Stimulated activated effector memory CD8-positive, alpha-beta T cell treated with anti-CD3 and anti-CD28 coated beads, Interleukin-12 subunit alpha, Interleukin-12 subunit beta, amount 100 ng/mL, for 72 hours (primary cell): ENCODE measurements at places on chromosomes 7 and 10.

DNA sequence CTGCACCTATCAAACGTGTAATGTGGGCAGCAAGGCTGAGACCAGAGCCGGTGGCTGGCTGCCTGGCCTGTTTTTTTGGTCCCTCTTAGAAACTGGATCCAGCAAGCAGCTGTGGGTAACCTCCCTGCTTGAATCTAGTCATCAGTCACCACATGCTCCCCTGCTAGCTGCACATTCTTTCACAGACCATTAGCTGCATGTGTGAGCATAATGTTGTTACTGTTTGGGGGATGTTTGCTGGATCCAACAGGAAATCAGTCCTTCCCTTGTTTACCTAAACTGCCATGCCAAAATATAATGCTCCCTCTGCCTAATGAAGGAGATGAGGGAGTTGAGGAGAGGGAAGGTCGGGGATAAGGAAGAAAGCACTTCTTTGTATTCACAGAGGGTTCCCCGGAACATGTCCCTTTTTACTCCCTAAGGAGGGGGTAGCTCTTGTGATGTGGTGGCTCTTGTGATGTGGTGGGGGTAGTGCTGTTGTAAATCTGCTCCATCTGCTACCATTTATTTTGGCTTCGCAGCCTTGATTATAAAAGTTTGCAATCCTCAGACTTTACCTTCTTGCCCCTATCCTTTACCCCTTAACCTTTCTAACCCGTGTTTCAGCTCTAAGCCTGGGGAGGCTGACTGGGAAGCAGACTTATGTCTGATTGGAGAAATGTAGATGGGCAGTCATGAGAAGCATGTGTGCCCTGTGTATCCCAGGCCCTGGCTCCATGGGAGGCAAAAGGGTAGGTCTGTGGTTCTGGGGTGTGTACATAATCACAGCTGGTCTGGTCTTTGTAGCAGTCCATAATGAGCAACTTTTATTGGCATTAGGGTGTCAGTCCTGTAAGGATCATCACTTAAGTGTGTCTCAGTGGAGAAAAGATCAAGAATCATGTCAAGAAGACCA, 20.8 kb downstream of the LOXL4 start:
- peak; percentile 40 for DNase-seq

DNA sequence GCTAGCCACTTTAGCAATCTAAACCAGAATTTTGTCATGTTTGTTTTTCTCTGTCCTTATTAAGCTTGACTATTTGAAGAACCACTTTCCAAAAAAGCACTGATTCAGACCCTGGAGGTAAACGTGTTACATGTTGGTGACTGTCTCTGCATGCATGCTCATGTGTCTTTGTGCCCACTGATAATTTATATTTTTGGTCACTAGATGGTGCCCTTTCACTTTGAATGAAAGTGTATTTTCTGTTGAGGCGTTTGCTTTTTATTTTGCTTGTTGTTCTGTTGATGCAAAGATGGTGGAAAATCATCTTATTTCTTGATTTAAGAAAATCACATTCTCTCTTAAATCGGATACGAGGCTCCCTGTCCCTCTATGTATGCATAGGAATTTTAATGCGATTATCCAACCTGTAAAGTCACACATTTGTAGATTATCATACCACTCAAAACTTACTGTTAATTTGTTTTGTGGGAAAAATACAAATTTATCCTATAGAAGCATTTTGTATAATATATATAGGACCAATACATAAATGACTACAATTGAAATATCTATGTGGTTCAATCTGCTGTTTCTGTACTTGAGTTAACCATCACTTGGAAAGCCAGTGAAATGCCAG, 269.3 kb downstream of the BICC1 start:
- no peak for DNase-seq

- DNase-seq = no peak
These were observed 6.7 kb upstream of the COA1 start for GRCh38 chr7:43735802-43736603.

- DNase-seq = peak; percentile 51
These were observed 25.7 kb downstream of the IKZF1 start for GRCh38 chr7:50330254-50330653.

GRCh38 chr7:79282070-79282694, 171.3 kb downstream of the MAGI2 start:
- no peak for DNase-seq

DNA sequence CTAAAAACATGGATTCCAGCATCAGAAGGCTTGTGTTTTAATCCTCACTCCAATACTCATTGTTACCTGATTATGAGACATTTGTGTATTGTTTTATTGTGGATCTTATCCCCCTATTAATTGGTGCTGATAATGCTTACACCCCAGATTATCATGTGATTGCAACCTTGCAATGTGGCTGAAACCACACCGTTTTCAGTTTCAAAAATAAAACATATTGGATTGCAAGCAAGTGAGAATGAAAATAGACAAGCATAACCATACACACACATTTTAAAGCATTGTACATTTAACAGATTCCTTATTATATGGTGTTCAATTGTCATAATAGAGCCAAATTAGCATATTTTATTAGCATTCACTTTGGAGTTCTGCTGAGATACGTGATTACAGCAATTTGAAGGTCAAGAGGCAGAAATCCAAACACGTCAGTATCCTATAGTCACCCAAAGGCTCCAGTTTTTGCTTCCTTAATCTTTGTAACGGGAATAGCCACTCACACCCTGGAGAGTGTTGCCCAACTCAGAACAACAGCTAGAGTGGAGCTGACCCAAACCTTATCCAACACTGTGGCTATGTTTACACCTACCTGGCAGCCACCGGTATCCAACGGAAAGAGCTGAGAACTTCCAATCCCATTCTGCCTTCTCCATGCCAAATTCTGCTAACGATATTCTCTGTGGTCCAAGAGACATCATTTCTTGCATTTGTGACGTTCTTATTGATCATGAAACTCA, 317.1 kb upstream of the KLF6 start:
- no peak for DNase-seq

GRCh38 chr10:122463466-122464249, 2.3 kb downstream of the HTRA1 start:
- DNase-seq = no peak

DNA sequence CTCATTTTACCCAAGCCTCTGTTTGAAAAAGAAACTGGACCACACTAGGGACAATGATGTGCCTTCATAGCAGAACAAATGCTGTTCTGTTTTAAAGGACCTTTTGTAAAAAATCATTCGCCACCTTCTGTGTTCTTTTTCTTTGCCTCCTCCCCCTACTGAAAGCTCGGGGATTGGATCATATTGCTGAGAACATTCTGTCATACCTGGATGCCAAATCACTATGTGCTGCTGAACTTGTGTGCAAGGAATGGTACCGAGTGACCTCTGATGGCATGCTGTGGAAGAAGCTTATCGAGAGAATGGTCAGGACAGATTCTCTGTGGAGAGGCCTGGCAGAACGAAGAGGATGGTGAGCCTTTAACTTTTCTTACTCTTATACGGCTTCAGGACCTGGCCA, 62.2 kb downstream of the POLL start:
- no peak for DNase-seq

- no peak for DNase-seq
These were observed 37.0 kb upstream of the GLI3 start for GRCh38 chr7:42274053-42274452.

- DNase-seq = no peak
These were observed 46.8 kb downstream of the PTTG1IP2 start for GRCh38 chr7:90516257-90516656.

- DNase-seq = no peak
These were observed 9.6 kb upstream of the SRI start for GRCh38 chr7:88229302-88229995.

DNA sequence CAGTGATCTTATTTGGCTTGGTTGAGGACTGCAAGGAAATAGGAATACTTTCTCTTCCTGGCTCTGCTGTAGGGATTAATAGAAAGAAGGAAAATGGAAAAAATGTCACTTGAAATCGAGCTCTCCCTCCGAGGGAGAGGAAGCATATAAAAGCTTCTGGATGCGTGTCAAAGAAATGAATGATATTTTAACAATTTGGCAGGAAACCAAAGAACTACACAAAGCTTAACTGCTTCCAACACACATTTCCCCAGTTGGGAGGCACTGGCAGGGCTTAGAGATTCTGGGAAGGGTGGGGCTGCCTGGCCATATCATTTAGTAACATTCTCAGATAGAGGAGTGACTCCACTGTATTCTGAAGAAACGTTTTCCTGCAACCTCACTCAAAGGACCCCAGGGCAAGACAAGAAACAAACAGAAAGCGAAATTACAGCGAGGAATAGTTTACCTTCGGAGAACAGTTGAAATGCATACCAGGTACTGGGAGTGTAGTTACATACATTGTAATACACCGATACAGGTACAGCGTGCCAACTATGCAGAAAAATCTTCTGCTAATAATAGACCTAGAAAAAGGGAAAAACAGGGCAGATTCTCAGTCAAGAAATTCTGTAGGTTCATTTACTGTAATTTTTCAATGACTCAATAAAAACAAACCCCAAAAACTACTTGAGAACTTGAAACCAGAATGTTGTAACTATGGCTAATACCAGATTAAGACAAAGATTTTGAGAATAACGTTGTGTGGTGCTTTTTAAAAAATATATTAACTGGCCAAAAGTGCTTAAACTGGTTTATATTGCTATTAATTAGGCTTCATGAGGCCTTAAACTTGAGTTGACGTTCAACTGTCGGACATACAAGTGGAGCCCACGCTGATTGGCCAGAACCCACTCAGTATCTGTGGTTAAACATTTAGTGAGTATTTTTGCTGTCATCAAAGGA, 75.7 kb upstream of the ASAH2 start:
- DNase-seq = no peak

DNA sequence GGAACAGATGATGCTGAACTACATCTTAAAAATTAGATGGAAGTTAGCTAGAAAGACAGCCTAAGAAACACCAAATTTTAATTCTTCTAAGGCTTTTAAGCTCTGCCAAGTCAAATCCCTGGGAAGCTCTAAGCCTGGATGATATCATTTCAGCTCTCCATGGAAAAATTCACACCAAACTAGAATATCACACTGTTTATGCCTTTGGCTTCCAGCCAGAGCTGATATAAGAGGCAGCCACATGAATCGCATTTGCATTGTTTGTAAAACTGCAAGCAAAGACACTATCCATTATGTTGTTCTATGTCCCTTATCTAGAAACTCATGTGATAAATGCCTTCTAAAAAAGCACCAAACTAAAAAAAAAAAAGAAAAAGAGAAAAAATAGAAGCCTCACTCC, 430.4 kb downstream of the GRID1 start:
- no peak for DNase-seq

- DNase-seq = no peak
These were observed 50.9 kb upstream of the UNC5B start for GRCh38 chr10:71161425-71161824.

DNA sequence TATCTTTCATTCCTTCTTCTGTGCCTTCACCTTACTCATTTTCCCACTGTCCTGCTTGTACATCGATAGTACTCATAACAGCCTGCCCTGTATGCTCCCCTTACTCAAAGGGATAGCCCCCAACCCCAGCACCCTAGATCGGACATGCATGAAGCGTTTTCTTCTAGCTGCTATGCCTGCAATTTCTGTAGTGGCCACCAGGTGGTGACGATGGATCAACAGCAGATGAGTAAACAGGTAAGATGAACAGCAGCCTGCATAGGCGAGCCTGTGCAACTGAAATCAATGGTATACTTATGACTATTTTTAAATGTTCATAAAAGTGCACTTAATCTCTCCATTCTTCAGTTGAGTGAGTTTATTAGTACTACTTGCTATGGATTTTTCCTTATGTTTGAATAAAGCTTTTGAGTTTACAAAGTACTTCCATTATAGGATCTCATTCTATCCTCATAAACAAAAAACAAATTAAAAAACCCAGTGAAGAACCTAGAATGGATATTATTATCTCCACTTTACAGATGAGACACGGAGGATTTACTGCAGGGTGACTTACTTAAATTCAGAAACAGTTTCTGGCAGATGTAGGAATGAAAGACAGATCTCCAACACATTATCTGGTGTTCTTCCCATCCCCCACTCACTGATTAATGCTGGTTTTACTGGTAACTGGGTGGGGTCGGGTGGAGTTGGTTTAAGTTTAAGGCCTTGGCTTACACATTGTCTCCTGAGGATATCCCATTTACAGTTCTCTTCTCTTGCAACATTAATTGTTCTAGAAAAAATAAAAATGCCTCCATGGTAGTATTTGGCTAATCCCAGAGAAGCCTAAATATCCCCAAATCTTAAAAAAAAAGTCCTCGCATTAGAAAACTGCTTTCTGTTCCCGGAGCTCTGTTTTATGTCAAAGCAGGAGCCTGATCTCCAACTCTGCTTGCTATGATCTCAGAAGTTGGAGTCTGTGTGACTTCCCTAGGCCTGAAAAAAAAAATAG, 222.1 kb downstream of the GLI3 start:
- peak; percentile 59 for DNase-seq

DNA sequence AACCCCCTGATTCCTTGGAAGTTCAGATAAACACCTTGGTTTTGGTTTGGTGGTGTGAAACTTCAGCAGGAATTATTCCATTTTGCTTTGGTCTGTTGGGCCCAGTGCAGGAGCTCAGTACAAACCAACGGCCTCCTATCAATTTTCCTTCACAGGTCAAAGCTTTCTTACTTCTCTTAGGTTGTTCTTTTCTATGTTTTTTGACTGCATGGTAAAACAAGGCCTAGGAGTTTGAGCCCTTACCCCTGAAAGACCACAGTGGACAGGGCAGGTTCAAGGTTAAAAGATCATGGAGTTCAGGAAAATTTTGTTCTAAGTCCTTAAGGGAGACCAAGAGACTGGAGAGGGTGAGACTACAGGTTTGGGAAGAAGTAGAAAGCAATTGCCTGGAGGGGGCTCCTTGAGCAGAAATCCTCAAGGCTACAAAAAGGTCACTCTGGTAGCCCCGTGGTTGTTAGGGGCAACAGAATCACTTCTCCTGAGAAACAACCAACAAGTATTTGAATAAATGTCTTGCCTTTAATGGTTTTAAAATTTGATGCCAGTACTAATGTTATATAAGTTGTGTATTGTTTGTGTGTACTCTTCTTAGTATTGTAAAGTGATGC, 40.9 kb upstream of the FHIP2A start:
- DNase-seq = no peak

DNA sequence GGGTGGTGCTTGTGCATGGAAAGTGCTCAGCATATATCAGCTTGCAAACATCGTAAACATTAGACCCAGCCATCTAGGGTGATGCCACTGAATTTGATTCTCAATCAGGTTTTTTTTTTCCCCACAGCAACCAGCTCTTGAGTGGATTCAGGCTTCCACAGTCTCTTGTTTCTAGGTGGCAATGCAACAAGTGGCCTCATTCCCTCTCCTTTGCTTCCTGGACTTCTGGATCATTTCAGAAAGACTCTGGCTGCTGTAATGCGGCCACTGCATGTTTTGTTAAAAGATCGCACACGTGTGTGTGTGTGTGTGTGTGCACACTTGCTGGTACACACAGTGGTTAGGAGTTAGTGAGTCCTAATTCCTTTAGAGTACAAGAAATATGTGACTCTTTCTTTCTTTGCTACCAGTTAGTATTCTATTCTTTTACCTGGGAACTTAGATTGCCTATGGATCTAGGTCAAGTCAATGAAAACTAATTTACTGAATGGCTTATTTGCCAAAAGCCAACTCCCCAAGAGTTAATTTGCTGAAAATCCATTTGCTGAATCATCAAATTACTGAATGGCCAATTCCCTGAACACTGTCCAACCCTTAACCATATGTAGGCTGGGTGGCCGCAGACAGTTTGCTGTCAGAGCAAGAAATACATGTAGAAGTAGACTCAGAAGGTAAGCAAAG, 222.5 kb downstream of the CCSER2 start:
- no peak for DNase-seq
